ENCODE measurements at places on chromosomes 11 and 22. TPM values are rescaled to one million over a fixed set of nuclear protein-coding genes. Genes with fewer than 3 reads are reported as not detected.

DNA sequence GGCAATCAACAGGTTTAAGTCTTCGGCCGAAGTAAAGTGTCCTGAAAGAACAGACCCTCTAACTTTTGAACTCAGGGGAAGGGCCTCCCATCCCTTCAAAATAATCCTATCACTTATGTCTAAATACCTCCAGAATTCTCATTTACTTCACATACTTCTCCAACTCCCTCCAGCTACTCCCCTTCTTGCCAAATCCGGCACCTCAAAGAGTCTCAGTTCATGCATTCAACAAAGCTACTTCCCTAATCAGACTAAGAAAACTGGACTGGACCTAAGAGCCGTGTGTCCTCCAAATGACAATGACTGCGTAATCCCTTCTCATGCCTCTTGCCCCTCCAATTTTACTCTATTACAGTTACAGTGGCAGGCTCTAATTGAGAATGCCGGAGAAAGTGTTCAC is 1.3 kb downstream of the DDB1 start:
- no peak for DNase-seq

Gene SHANK2
- polyA plus RNA-seq: 9.2 TPM

DNA sequence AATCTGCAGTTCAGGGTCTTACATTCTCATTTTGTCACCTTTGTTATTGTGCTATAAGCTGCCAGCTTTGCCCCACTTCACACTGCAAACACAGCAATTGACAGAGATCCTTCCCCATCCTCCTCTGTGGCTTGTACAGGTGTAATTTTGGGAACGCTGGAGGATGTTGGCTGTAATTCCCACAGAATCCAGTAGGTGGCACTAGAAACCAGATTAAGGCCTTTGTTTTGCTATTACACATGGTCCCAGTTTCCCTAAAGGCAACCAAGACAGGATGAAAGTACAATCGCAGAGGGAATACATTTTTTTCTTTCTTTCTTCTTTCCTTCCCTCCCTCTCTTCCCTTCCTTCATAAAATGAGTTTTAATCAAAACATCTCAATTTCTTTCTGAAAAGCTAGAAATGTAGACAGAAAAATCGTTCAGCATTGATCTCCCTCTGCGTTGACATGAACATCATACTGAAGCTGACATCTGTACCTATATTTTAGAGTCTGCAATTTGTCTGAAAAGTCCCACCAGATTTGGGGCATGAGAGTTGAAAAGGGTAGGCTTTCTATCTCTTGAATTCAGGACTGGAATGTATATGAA is 21.3 kb upstream of the NELL1 start:
- DNase-seq: peak; percentile 92

Gene NUDT22
- 53.5 TPM for polyA plus RNA-seq

DNA sequence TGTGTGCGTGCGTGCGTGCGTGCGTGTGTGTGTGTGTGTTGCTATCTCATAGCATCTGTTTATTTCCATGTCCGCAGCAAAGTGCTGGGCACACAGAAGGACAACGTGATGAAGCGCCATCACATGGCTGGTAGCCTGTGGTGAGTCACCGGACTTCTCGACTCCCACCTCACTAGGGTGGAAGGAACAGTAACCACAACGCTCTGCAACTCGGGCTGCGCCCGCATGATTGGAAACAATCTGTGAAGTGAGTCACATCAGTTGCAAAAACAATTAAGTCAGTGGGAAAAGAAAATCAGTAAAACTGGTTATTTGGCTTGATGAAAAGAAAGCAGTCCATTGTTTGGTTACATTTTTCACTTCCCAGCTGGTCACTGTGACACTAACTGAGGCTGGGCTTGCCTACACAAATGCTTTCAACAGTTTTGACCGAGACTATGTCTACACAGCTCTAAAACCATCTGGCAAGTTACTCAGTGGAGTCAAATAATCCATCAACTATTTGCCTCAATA is 437.3 kb upstream of the CADM1 start:
- DNase-seq: no peak

GRCh38 chr22:32322986-32323385 is 34.7 kb upstream of the RFPL3 start:
- DNase-seq: no peak

DNA sequence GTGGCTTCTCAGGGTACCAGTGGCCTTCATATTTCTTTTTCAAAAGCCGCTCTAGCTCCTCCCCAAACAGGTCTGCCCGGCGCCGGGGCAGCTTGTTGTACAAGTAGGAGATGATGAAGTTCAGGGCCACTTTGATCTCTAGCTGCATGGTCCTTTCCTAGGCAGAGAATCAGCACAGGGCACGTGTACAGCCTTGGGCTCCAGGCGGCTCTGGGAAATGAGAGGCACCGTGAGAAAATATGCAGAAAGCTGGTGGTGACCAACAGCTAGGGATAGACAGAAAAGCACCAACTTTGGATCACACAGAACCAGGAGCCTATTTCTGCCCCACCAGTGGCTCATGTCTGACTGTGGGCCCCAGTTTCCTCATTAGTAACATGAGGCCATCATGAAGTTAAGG is 9.4 kb downstream of the TOB2 start:
- no peak for DNase-seq

- DNase-seq: no peak
Observed at GRCh38 chr11:11845071-11845470, 3.3 kb downstream of the USP47 start.

DNA sequence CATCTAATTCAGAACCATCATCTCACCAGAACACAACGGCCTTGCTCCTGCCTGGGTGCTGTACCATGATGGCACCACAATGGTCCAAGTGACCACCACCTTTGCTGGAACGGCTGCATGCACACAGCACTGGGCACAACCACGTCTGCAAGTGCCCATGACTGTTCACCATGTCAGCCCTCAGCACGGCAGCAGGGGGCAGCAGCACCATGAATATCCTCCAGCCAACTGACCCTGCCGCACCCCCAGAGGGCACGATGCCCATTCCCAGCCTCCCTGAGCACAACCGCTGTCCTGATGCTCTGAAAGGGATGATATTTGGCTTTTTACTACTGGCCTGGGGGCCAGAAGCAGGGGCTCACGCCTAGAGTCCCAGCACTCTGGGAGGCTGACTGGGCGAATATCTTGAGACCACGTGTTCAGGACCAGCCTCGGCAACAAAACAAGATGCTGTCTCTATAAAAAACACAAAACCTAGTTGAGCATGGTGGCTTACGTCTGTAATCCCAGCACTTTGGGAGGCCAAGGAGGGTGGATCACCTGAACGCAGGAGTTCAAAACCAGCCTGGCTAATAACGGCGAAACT is 25.7 kb downstream of the DRD4 start:
- peak; percentile 26 for DNase-seq

- DNase-seq: no peak
Observed at GRCh38 chr11:93196816-93197379, 893 bp downstream of the SLC36A4 start.

Data from brain (organoid and tissue), 16 donors.